Heart right ventricle (tissue), 16 donors: ENCODE measurements at places on chromosomes 1 and 21. TPM values are rescaled to one million over a fixed set of nuclear protein-coding genes. Genes with fewer than 3 reads are reported as not detected.

The DMBX1 gene
- polyA plus RNA-seq, result not detected

The TEDDM1 gene
- polyA plus RNA-seq, result not detected

GRCh38 chr1:26783646-26784022 is 4.1 kb upstream of the PIGV start:
- H3K4me1 ChIP-seq, result peaks cover 58% of the 10 kb centered on the region
- peak overlapping the region; percentile 72 for H3K27ac ChIP-seq
- no peak for DNase-seq
- peaks cover 45% of the 10 kb centered on the region for H3K36me3 ChIP-seq

DNA sequence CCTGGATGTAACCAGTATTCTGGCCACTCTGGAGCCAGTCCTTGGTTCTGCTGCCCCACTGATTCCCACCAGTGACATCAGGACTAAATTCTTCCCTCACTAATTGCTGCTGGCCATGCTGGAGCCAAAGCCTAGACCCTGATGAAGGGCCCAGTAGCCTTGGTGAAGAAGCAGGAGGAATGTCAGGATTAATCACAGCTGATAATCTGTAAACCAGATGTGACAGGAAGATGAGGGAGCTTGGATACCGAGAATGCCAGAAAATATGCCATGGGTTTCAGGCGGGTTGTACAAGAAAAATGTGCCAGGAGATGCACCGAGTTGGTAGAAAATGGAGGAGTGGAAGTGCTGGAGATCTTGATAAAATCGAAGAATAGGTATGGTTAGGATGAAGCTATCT is 119.0 kb upstream of the PPP2R5A start:
- no peak overlapping the region for H3K4me3 ChIP-seq
- H3K27ac ChIP-seq, result peak overlapping the region; percentile 10
- no peak for DNase-seq
- H3K4me1 ChIP-seq, result peaks cover 52% of the 10 kb centered on the region

DNA sequence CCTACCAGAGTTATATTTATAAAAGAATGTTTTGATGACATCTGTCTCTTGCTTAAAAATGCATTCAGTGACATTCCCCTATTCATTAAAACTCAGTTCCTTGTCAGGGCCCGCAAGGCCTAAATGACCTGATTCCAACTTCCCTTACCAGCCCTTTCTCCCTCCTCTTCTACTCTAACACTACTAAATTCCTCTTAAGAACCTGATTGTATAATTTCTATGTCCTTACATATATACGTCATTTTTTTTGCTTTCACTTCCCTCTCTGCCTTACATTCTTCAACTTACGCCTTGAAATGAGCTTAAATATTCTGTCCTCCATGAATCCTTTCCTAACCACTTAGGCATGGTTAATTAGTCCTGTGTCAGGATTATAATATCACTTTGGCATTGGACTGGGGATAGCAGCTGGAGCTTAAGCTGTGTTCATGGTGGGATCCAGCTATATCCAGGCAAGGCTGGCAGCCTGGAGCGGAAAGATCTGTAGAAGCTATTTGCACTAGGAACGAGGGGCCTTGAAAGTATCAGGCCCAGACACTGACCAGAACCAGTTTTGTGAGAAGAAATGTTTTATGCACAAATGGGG is 360.2 kb upstream of the PTBP2 start:
- H3K4me3 ChIP-seq, result no peak overlapping the region
- no peak overlapping the region for H3K27ac ChIP-seq
- H3K4me1 ChIP-seq, result no peaks in the 10 kb centered on the region
- DNase-seq, result no peak
- H3K36me3 ChIP-seq, result no peaks in the 10 kb centered on the region

The OPRD1 gene
- polyA plus RNA-seq, result not detected

GRCh38 chr1:45009956-45010854 is 919 bp downstream of the HECTD3 start:
- H3K27me3 ChIP-seq, result no peaks in the 10 kb centered on the region
- no peak for DNase-seq
- H3K4me1 ChIP-seq, result peaks cover 51% of the 10 kb centered on the region
- H3K4me3 ChIP-seq, result peak overlapping the region; percentile 96
- peak overlapping the region; percentile 81 for H3K27ac ChIP-seq

The NECTIN4 gene
- not detected for polyA plus RNA-seq

GRCh38 chr1:80640978-80641377 is 1159.8 kb upstream of the ADGRL2 start:
- H3K27ac ChIP-seq, result no peak overlapping the region
- DNase-seq, result no peak
- H3K4me1 ChIP-seq, result no peaks in the 10 kb centered on the region
- no peaks in the 10 kb centered on the region for H3K36me3 ChIP-seq

DNA sequence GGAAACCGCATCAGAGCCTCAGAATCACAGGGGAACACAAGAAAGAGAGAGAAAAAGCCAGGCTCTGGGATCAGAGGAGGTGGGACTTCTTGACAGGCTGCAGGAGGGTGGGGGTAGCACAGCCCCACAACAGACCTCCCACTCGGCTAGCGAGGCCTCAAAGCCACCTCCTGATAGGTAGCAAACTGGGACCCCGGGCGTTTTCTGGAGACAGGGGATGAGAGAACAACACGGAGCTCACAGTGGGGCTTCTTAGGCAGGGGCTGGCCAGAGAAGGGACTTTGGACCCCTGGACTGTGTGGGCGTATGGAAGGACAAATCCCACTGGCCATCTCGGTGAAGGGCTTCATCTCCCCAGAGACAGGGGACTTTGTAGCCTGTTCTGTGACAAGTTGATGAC is 116.3 kb downstream of the AJAP1 start:
- H3K36me3 ChIP-seq, result no peaks in the 10 kb centered on the region
- H3K27me3 ChIP-seq, result no peaks in the 10 kb centered on the region
- H3K4me1 ChIP-seq, result no peaks in the 10 kb centered on the region
- no peak overlapping the region for H3K4me3 ChIP-seq
- no peak for DNase-seq

The PIK3CD gene
- polyA plus RNA-seq, result 2.7 TPM

The TCHH gene
- polyA plus RNA-seq, result 0.01 TPM

DNA sequence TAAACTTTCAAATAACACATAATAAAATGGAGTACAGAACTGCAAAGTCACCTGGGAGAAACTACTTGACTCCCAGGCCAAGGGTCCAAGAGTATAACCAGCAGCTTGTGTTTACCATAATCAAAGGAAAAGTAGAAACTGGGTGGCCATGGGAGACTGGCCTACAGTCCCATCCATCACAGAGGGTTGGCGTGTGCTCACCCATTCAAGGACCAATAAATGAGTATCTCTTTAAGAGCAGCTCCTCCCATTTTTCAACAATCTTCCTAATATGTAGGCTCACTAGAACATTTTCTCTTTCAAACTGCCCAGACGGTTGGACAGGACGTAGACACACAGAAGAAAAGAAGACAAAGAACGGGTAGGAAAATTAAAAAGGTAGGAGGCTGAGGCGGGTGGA is at the start of gene FMO3:
FMO3 (plus strand) TSS at position 302 of the 400 bp plus-strand sequence. CDS start 1,754 bp downstream, outside the sequence.
- no peak within 1 kb of the TSS for H3K27ac ChIP-seq
- no peak for DNase-seq
- H3K4me3 ChIP-seq, result no peak within 1 kb of the TSS
- H3K36me3 ChIP-seq, result no peaks in the 10 kb centered on the region
- no peaks in the 10 kb centered on the region for H3K27me3 ChIP-seq

The GRIK1 gene
- polyA plus RNA-seq, result not detected

The RIPPLY3 gene
- polyA plus RNA-seq, result not detected

The MYOM3 gene
- 293 TPM for polyA plus RNA-seq

- H3K36me3 ChIP-seq, result no peaks in the 10 kb centered on the region
- DNase-seq, result no peak
- H3K4me1 ChIP-seq, result no peaks in the 10 kb centered on the region
- H3K4me3 ChIP-seq, result no peak overlapping the region
- H3K27me3 ChIP-seq, result no peaks in the 10 kb centered on the region
- H3K27ac ChIP-seq, result no peak overlapping the region
Observed at GRCh38 chr1:182809414-182809957, 19.9 kb downstream of the NPL start.

GRCh38 chr1:193694741-193695140 is 508.3 kb upstream of the B3GALT2 start:
- H3K4me3 ChIP-seq, result no peak overlapping the region
- H3K4me1 ChIP-seq, result no peaks in the 10 kb centered on the region

The AIRE gene
- not detected for polyA plus RNA-seq

The RBM15 gene
- 1.4 TPM for polyA plus RNA-seq

The CIART gene
- polyA plus RNA-seq, result 18.7 TPM

The CCDC24 gene
- polyA plus RNA-seq, result 1.1 TPM

The CRNN gene
- polyA plus RNA-seq, result 0.62 TPM

- H3K4me3 ChIP-seq, result no peak overlapping the region
- H3K27me3 ChIP-seq, result no peaks in the 10 kb centered on the region
- H3K4me1 ChIP-seq, result peaks cover 42% of the 10 kb centered on the region
- H3K36me3 ChIP-seq, result no peaks in the 10 kb centered on the region
- no peak for DNase-seq
Observed at GRCh38 chr1:94334764-94335163, 83.4 kb upstream of the ABCD3 start.

- no peak for DNase-seq
- H3K4me1 ChIP-seq, result no peaks in the 10 kb centered on the region
- H3K4me3 ChIP-seq, result no peak overlapping the region
- H3K27ac ChIP-seq, result no peak overlapping the region
- peaks cover 33% of the 10 kb centered on the region for H3K36me3 ChIP-seq
- peaks cover 3% of the 10 kb centered on the region for H3K27me3 ChIP-seq
Observed at GRCh38 chr1:245124241-245124640, 30.5 kb upstream of the KIF26B start.

DNA sequence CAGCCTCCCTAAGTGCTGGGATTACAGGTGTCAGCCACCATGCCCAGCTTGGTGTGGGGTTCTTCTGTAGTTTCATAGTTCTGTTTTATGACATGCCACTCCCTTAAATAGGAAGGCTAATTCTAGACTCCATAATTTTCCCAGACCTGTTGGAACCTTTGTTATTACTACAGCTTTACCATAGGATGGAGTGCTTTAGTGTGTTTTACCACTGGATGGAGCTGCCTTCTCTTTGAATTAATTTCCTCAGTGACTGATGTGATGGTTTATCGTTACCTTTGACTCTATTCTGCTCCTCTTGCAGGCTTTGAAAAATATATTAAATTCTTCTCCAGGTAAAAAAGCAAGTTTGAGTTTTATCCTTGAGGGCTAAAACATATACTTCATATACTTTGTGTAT is 84.6 kb upstream of the NEK7 start:
- no peaks in the 10 kb centered on the region for H3K4me1 ChIP-seq
- no peak for DNase-seq
- H3K27ac ChIP-seq, result no peak overlapping the region

The LRRC53 gene
- polyA plus RNA-seq, result not detected

DNA sequence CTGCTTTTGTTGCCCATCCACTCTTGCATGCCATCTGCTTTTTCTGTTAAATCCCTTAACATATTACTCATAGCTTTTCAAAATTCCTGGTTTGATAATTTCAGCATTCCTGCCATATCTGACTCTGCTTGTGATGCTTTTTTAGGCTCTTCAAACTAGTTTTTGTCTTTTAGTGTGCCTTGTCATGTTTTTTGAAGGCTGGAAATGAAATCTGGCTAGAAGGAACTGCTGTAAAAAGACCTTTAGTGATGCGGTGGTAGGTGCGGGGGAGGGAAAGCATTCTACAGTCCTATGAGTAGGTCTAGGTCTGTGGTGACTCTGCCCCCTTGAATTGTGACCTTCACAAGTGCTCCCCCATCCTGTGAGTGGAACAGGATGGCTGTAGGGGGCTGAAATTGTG is 15.0 kb upstream of the S100B start:
- no peaks in the 10 kb centered on the region for H3K27me3 ChIP-seq
- H3K4me1 ChIP-seq, result no peaks in the 10 kb centered on the region
- H3K27ac ChIP-seq, result no peak overlapping the region
- H3K36me3 ChIP-seq, result no peaks in the 10 kb centered on the region
- no peak overlapping the region for H3K4me3 ChIP-seq
- DNase-seq, result no peak

DNA sequence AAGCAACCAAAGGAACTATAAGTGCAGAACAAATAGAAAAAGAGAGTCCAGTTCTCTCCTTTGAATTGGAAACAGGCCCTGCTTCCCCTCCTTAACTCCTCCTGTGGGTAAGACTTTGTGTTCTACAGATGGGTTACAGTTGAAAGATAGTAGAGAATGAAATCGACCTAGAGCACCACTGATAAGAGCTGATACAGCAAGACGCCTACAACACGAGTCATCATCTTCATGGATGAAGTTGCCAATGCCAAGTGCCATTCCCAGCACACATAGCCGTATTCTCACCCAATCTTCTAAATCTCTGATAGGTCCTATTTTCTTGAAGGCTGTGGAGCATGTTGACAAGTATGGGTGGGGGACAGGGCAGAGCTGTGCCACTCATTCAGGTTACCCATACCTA is 99.8 kb upstream of the CAMK1G start:
- H3K27me3 ChIP-seq, result no peaks in the 10 kb centered on the region
- no peaks in the 10 kb centered on the region for H3K36me3 ChIP-seq
- DNase-seq, result no peak
- no peak overlapping the region for H3K27ac ChIP-seq
- no peaks in the 10 kb centered on the region for H3K4me1 ChIP-seq

The SIKE1 gene
- 32.6 TPM for polyA plus RNA-seq

DNA sequence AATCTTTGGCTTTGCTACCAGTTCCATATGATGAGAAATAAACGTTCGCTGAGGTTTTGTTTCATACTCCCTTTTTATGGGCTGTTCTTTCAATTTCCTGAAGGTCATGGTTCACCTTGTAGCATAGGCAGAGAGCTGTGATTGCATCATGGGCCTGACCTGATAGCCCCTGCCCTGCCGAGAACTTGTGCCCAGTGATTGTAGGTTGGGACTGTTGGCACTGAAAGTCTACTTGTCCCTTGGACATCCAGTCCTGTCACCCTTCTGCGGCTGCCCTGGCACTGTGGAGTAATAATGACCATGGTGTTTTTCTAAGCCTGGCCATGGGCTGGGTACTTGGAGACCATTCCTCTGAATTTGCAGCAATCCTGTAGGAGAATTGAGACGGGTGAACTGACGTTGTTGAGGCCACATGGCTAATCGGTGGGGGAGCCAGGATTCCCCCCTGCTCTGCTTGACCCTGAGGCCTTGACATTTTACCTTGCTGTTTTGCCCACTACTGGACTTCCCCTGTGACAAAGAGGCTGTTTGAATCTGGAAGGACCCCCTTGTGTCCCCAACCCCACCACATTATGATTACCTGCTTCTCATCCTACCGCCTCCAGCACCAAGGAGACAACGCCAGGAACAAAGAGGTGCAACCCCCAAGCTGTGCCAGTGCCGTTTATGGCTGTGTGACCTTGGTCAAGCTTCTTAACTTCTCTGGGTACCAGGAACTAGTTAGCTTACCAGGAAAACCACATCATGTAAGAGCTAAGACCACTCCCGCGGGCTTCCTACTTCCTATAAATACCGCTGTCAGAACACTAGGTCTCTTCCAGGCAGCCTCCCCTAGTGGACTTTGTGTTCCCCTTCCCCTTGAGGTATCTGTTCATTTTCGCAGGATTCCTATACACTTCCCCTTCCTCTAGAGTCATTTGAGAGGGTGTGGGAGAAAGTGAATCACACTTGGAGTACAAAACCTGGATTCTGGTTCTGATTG is 23.4 kb downstream of the SESN2 start:
- DNase-seq, result no peak
- no peak overlapping the region for H3K27ac ChIP-seq
- H3K36me3 ChIP-seq, result peaks cover 43% of the 10 kb centered on the region
- peaks cover 8% of the 10 kb centered on the region for H3K4me1 ChIP-seq

GRCh38 chr1:75582725-75583261 is 28.1 kb downstream of the SLC44A5 start:
- H3K4me3 ChIP-seq, result no peak overlapping the region
- no peak for DNase-seq
- H3K27ac ChIP-seq, result no peak overlapping the region
- H3K4me1 ChIP-seq, result no peaks in the 10 kb centered on the region

The TMEM54 gene
- polyA plus RNA-seq, result 8.4 TPM

The UBXN11 gene
- 12.3 TPM for polyA plus RNA-seq

The KRTCAP2 gene
- polyA plus RNA-seq, result 355 TPM

The C1orf167 gene
- 7.5 TPM for polyA plus RNA-seq

The IFI44L gene
- 7.6 TPM for polyA plus RNA-seq

The ACTN2 gene
- 1,375 TPM for polyA plus RNA-seq
